ENCODE measurements at places on chromosomes 16 and 17. TPM values are rescaled to one million over a fixed set of nuclear protein-coding genes. Genes with fewer than 3 reads are reported as not detected.

DNA sequence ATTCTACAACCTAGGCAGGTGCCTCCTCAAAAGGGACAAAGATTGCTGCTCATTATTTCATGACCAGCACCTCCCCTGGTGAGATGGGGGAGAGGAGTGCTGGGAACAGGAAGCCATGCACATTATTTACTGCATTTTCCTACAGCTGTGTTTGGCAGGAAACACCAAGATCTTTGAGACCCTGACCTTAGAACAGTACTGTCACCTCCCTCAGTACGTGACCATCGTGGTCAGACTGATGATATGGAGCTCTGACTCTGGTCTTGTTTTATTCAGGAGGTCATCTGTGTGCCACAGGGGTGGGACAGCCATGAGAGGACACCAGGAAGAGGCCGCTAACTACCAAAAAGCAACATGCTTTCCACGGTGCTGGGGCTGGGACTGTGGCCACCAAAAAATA lies 37.4 kb downstream of the USP22 start:
- DNase-seq: no peak

DNA sequence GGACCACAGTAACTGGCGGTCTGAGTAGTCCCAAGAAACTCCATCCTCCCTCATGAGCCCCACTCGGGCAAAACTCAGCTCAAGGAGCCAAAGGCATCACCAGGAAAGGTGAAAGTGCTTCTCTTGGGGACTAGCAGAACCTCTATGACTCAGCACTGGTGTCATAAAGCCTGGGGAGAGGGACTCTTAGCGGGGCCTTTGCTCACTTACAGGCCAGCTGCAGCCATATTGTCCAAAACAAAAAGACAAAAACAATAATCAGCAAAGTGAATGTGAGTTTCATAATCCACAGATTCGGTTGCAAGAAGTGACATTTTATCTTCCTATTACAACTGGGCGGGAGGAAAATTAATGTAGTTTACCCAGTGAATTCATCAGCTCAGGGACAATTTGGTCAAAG lies at the start of gene TEKT5:
TSS of gene TEKT5 (minus strand) at position 101 of the 400 bp plus-strand sequence. CDS start at position 44, 57 bp downstream.
- DNase-seq: no peak

DNA sequence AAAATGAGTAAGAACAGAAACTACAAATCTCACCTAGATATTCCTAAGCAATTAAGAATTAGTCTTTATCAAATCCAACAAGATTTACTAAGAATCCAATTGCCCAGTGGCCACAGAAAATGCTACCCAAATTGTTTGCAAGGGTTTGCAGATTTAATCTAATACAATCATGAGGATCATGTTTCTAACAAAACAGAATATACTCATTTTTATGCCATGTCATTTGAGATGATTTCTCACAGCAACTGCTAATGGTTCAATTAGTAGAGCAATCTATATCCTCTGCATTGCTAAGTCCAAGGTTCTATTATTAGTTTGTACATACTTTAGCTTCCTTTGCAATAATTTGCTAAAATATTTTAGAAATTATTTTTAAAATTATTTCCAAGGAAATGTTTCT lies 41.2 kb downstream of the HELZ start:
- no peak for DNase-seq

ZFHX3 gene
- 40.1 TPM for total RNA-seq

Data from neural crest cell (in vitro differentiated cells).